ENCODE measurements at places on chromosomes 7 and 10.

DNA sequence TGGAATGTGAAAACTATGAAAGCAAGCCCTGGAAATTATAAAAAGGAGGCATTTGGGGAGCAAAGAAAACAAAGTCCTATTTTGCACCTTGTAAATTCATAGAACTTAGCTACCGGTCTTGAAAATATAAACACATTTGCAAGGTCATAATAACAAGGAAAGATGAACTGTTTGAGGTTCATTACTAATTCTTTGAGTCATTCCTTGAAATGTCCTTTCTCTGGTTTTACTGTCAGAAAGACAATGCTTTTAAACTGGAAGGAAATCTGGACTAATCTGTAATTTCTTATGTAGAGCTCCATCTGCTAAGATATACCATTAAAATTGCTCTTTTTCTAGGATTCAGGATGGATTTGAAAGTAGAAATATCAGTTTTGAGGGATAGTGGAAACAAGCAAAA lies 1.4 kb downstream of the ERLIN1 start:
- DNase-seq = no peak

DNA sequence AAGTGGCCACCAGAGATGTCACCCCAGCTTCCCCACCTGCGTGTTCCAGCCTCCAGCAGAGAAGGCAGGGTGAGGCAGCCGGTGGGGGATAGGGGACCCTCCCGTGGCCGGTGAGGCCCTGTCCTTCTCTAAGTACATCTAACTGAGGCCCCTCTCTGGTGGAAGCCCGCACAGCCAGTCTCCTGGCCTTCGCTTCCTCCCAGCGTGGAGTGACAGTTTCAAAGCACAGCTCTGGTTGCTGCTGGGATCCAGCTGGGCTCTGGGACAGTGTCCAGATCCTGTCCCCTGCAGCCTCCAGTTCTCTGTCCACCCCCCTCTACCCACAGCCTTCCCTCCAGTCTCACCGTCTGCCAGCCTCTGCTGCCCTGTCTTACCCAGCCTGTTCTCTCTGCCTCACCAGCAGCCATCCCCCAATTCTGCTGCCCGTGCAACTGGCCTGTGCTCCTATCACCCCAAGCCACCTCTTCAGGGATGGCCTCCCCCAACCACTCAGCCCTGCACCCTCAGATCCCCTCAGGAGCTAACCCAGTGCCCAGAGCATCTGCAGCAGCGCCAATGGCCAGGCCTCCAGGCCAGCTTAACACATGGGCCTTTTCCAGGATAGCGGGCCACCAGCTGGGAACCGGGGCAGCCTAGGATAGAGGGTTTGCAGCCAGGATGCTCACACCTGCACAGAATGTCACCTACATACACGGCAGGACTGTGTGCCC lies 16.3 kb upstream of the SH2B2 start:
- no peak for DNase-seq

- DNase-seq = no peak
Measured at GRCh38 chr10:62735464-62736167, 68.9 kb upstream of the ADO start.

GRCh38 chr7:139560678-139561077 lies 37.2 kb downstream of the CLEC2L start:
- no peak for DNase-seq

DNA sequence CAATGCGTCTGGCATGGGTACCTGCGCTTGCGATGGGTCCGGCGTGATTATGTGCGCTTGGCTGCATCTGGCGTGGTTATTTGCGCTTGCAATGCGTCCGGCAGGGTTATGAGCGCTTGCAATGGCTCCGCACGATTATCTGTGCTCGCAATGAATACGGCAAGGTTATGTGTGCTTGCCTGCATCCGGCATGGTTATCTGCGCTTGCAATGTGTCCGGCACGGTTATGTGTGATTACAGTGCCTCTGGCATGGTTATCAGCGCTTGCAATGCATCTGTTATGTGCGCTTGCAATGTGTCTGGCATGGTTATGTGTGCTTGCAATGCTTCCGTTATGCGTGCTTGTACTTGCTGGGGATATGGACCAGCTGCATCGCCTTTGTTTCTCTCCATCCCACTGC lies 37.7 kb downstream of the RBAK start:
- peak; percentile 16 for DNase-seq

- DNase-seq = no peak
Measured at GRCh38 chr7:103993551-103993950, 4.1 kb upstream of the RELN start.

GRCh38 chr7:107945332-107945731 lies 54.3 kb downstream of the DLD start:
- DNase-seq = no peak

GRCh38 chr7:64180989-64181388 lies 26.0 kb upstream of the ZNF735 start:
- DNase-seq = no peak

DNA sequence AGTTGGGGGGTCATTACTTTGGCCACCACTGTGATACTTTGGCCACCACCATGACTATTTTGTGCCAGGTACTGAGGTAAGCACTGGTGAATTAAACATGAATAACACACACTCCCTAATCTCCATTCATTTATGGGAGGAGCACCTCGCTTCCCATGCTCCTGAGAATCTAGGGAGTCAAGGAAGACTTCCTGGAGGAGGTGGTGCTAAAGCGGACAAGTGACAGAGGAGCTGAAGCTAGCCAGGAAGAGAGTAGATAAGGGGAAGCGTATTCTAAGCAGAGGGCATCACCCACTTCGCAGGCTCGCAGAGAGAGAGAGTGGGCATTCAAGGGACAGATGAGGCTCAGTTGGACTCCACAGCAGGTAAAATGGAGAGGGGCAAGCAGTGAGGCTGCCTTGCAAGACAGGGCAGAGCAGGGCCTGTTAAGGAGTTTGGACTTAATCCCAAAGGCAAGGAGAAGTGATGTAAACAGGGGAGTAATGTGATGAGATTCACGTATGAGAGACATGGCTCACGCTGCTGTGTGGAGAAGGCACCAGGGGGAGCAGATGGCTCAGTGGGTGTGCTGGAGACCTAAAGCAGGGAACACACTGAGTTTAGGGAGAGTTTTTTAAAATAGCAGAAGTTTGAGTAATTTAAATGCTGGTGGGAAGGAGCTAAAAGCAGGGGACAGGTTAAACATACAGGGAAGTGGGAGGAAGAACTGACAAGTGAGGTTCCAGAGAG lies 21.3 kb upstream of the TMEM248 start:
- no peak for DNase-seq

DNA sequence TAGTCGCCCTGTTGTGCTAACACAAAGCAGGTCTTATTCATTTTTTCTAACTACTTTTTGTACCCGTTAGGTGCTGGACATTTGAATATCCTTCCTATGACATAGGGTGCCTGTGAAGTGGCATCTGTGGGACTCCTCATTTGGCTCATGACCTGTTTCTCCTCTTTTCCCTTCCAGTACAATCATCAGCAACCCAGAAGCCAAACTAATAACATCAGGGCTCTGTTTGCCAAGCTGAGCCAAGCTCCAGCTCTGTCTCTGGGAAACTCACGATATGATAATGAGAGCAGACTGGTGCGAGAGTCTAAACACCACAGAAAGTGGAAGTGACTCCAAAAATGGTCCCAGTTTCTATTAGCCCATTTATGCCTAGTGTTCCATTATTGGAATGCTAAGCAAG lies 92.0 kb downstream of the SVIL start:
- no peak for DNase-seq
